CD4-positive, CD25-positive, alpha-beta regulatory T cell (primary cell): ENCODE measurements at places on chromosomes 1 and 21. TPM values are rescaled to one million over a fixed set of nuclear protein-coding genes. Genes with fewer than 3 reads are reported as not detected.

SSU72 gene
- total RNA-seq, result 104 TPM

ALPL gene
- not detected for total RNA-seq

DTL gene
- 4.7 TPM for total RNA-seq

RSRP1 gene
- 571 TPM for total RNA-seq

LIPI gene
- not detected for total RNA-seq

LAX1 gene
- 53.0 TPM for total RNA-seq

LHX8 gene
- total RNA-seq, result not detected

TLR5 gene
- total RNA-seq, result 0.84 TPM

JAM2 gene
- total RNA-seq, result not detected

OR6Y1 gene
- not detected for total RNA-seq

MROH9 gene
- total RNA-seq, result not detected

C1orf167 gene
- total RNA-seq, result not detected

CLCA1 gene
- total RNA-seq, result not detected

ARHGAP30 gene
- 204 TPM for total RNA-seq

MIS18A gene
- total RNA-seq, result 5.2 TPM
